Cardiac muscle cell (in vitro differentiated cells and primary cell): ENCODE measurements at places on chromosomes 6 and 20.

DNA sequence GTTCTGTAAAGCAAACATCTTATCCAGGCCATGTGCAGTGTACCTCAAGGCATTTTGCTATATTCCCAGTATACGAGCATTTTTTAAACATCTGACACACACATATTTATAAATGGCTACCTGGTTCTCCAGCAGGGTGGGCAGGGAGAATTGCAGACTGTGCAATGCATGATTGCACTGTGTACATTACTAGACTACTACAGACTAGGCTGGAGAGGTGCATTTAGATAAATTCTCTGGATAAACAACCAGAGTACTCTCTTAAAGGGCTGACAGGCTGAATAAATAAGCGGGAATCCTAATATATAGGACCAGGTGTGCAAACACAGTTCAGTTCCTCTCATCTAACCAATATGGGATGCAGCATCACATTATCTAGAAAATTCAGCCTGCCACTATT, 428.3 kb upstream of the ARID1B start:
- DNase-seq, result no peak
- H3K27me3 ChIP-seq, result no peaks in the 10 kb centered on the region
- no peaks in the 10 kb centered on the region for H3K36me3 ChIP-seq
- no peaks in the 10 kb centered on the region for H3K4me1 ChIP-seq

GRCh38 chr6:168670401-168670985, 229.5 kb downstream of the SMOC2 start:
- H3K27ac ChIP-seq, result no peak overlapping the region
- no peak for DNase-seq
- H3K36me3 ChIP-seq, result no peaks in the 10 kb centered on the region
- H3K4me1 ChIP-seq, result no peaks in the 10 kb centered on the region
- no peaks in the 10 kb centered on the region for H3K27me3 ChIP-seq

GRCh38 chr20:47740862-47741184, 44.5 kb downstream of the SULF2 start:
- DNase-seq, result peak; percentile 19
- no peaks in the 10 kb centered on the region for H3K27me3 ChIP-seq
- H3K4me1 ChIP-seq, result no peaks in the 10 kb centered on the region
- H3K4me3 ChIP-seq, result no peak overlapping the region

GRCh38 chr6:148616841-148617240, 130.0 kb upstream of the UST start:
- no peak for DNase-seq
- no peaks in the 10 kb centered on the region for H3K36me3 ChIP-seq
- no peak overlapping the region for H3K27ac ChIP-seq
- H3K27me3 ChIP-seq, result no peaks in the 10 kb centered on the region
- no peak overlapping the region for H3K4me3 ChIP-seq
- H3K4me1 ChIP-seq, result peaks cover 4% of the 10 kb centered on the region

GRCh38 chr6:93789532-93789931, 370.2 kb upstream of the EPHA7 start:
- no peak for DNase-seq
- H3K4me3 ChIP-seq, result no peak overlapping the region
- no peaks in the 10 kb centered on the region for H3K36me3 ChIP-seq
- H3K27ac ChIP-seq, result no peak overlapping the region

DNA sequence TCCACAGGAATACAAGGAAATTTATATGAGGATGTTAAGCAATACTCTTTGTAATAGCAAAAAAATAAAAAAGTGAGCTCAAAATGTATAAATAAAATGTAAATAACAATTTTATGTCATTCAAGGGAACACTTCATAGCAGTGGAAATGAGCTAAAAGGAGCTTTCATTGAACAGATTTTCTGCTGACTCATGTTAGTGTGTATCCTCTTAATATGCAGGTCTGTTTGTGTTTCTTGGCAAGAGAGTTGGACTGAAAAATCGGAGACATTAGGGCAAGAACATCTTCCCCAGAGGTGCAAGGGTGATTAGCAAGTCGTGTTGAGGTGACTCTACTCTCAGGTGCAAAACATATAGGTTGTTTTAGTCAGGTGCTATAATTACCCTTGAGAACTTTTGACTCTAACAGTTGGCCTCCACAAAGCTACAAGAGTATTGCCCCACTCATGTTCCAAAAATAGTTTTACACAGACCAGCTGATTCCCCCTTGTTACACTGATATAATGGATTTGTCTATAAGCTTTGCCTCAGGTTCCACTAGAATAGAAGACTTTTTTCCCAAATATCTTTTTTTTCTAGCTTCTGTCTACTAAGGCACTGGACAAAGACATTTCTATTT, 702.9 kb downstream of the TENT5A start:
- no peak for DNase-seq
- H3K4me3 ChIP-seq, result no peak overlapping the region
- no peak overlapping the region for H3K27ac ChIP-seq
- H3K36me3 ChIP-seq, result no peaks in the 10 kb centered on the region
- H3K4me1 ChIP-seq, result no peaks in the 10 kb centered on the region

DNA sequence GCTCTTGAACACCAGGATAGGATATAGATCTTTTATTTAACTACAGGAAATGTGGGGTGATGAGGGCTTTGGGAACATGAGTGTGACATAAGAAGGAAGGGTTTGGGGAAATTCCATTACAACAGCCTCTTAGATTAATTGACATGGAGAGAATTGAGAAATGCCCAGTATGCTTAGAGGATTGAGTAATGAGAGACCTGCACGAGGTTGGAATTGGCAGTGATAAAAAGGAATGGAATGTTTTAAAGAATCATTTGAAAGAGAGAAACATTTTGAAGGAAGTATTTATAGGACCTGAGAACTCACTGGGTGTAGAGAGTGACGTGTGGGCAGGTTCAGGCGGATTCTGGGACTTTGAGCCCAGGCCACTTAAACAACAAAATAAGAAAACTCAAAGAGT, 227.0 kb downstream of the BMP2 start:
- H3K4me1 ChIP-seq, result no peaks in the 10 kb centered on the region
- H3K27ac ChIP-seq, result no peak overlapping the region
- no peaks in the 10 kb centered on the region for H3K36me3 ChIP-seq
- H3K4me3 ChIP-seq, result no peak overlapping the region

DNA sequence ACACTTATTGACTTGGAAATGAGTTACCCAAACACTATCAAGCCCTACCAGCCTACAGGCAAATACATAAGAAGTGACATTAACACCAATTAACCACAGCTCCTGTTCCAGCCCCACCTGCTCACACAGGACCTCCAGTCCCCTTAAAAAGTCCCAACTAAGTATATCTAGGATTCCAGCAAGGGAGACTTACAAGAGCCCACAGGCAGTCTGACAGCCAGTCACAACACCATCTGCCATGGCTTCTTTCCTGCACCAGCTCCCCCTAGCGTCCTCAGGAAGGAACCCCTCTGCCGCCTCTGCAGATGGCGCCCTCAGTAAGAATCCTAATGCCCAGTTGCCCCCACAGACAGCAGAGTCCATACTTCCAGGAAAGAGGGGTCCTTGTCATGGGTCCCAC, 122.1 kb downstream of the HIVEP2 start:
- no peak overlapping the region for H3K4me3 ChIP-seq
- H3K27me3 ChIP-seq, result no peaks in the 10 kb centered on the region
- H3K4me1 ChIP-seq, result peaks cover 9% of the 10 kb centered on the region
- no peak overlapping the region for H3K27ac ChIP-seq

DNA sequence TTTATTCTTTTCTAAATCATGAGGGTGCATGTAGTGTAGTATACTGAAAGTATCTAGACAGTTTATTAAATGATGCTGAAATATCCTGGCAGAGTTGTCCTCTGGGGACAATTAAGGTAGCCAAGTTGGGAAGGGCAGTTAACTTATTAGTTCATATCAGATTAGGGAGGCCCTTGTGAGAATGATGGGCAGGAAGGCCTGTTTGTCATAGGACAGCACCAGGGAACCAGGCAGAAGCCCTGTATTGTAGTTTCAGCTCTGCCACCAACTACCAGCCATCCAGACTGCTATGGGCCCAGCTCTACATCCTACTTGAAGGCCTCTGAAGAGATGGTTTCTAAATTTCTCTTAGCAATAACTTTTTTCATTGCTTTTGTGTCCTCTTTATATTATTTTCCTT, 4.0 kb downstream of the MYLIP start:
- no peak overlapping the region for H3K27ac ChIP-seq
- no peaks in the 10 kb centered on the region for H3K36me3 ChIP-seq
- H3K4me3 ChIP-seq, result peak overlapping the region; percentile 94
- no peak for DNase-seq

GRCh38 chr6:147534116-147534860, 25.8 kb downstream of the SAMD5 start:
- no peak overlapping the region for H3K4me3 ChIP-seq
- H3K36me3 ChIP-seq, result no peaks in the 10 kb centered on the region
- DNase-seq, result no peak

DNA sequence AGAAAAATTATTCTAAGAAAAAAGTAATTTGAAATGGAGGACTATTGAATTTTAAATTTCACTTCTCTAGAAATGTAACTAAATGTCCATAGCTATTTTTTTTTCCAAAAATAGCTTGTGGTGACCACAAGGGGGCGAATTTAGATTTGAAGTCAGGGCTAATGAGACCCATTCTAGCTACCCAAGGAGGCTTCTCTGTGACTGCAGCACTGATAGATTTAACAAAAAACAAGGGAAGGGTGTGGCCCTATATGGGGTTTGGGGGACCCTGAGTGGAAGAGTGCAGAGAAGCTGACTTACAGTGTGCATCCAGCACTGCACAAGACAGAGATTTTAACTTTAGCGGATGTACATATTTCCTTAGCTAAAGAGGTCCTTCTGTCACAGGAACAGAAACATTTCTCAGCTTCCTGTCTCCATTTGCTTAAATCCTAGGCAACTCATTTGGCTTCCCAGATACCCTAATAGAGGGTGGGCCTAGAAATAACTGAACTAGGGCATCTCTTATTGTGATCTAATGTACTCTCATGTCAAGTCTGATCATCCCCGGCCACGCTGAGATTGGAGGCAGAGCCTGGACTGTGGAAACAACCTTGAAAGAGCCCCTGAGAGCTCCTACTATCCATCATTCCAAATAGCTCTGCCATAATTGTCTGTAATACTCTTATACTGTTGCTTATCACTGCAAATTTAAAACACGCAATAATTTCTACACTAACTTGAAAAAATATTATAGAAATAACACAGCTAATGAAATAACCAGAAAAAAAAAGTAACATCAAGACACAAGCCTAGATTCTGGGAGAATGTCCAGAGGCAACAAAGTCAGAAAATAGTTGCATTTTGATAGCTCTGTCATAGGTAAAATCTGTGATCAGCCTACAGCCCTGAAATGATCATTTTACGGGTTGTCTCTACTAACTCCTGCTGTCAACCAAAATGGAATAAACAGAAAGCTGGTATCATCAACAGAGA, 93.6 kb downstream of the SNAP91 start:
- H3K4me3 ChIP-seq, result no peak overlapping the region
- no peaks in the 10 kb centered on the region for H3K27me3 ChIP-seq
- H3K36me3 ChIP-seq, result no peaks in the 10 kb centered on the region
- H3K4me1 ChIP-seq, result no peaks in the 10 kb centered on the region

DNA sequence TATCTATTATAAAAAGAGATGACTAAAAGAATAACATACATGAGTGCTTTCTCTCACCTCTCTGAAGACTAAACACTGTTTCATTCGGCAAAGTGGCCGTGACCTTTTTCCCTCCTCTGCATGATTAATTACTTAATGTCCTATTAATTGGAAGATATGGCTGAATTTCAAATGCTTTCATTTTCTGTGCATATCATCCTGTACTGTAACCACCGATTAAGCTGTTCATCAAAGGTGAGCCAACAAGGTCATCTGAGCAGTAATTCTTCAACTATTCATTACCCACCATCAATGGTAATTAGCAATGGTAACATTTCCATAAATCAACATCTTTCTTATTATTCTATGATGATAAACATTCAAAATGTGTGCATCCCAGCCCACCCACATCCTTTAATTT, 125.2 kb downstream of the PTPRK start:
- no peak overlapping the region for H3K4me3 ChIP-seq
- no peak for DNase-seq
- H3K27me3 ChIP-seq, result no peaks in the 10 kb centered on the region
- no peak overlapping the region for H3K27ac ChIP-seq

GRCh38 chr6:109396046-109396718, 13.9 kb upstream of the CD164 start:
- H3K27ac ChIP-seq, result no peak overlapping the region
- DNase-seq, result no peak
- H3K27me3 ChIP-seq, result no peaks in the 10 kb centered on the region
- H3K4me1 ChIP-seq, result no peaks in the 10 kb centered on the region
- no peak overlapping the region for H3K4me3 ChIP-seq

- no peak for DNase-seq
- no peaks in the 10 kb centered on the region for H3K27me3 ChIP-seq
- H3K36me3 ChIP-seq, result no peaks in the 10 kb centered on the region
- H3K4me1 ChIP-seq, result peaks cover 8% of the 10 kb centered on the region
- H3K4me3 ChIP-seq, result no peak overlapping the region
Measured at GRCh38 chr20:58547623-58548475, 32.6 kb upstream of the APCDD1L start.

- no peaks in the 10 kb centered on the region for H3K36me3 ChIP-seq
- DNase-seq, result no peak
- no peak overlapping the region for H3K4me3 ChIP-seq
- no peaks in the 10 kb centered on the region for H3K27me3 ChIP-seq
- no peak overlapping the region for H3K27ac ChIP-seq
Measured at GRCh38 chr6:16787128-16787682, 25.9 kb upstream of the ATXN1 start.

- no peak overlapping the region for H3K4me3 ChIP-seq
- no peaks in the 10 kb centered on the region for H3K27me3 ChIP-seq
- no peaks in the 10 kb centered on the region for H3K36me3 ChIP-seq
- H3K4me1 ChIP-seq, result no peaks in the 10 kb centered on the region
- DNase-seq, result peak; percentile 27
- H3K27ac ChIP-seq, result no peak overlapping the region
Measured at GRCh38 chr20:38252292-38253288, 7.9 kb downstream of the KIAA1755 start.

- H3K4me3 ChIP-seq, result no peak overlapping the region
- H3K4me1 ChIP-seq, result no peaks in the 10 kb centered on the region
- DNase-seq, result no peak
- no peaks in the 10 kb centered on the region for H3K36me3 ChIP-seq
- H3K27ac ChIP-seq, result no peak overlapping the region
Measured at GRCh38 chr6:14512246-14512645, 394.7 kb downstream of the CD83 start.

GRCh38 chr6:157025437-157025836, 248.3 kb downstream of the ARID1B start:
- no peak for DNase-seq
- peaks cover 21% of the 10 kb centered on the region for H3K4me1 ChIP-seq
- no peak overlapping the region for H3K4me3 ChIP-seq

GRCh38 chr20:50146732-50147662, 6.5 kb downstream of the PEDS1 start:
- no peak overlapping the region for H3K4me3 ChIP-seq
- no peaks in the 10 kb centered on the region for H3K27me3 ChIP-seq
- no peak for DNase-seq
- H3K27ac ChIP-seq, result peak overlapping the region; percentile 55
- no peaks in the 10 kb centered on the region for H3K4me1 ChIP-seq
- H3K36me3 ChIP-seq, result peaks cover 8% of the 10 kb centered on the region
